ENCODE measurements at places on chromosomes 11 and 22.

GRCh38 chr11:105392556-105392955, 217.3 kb upstream of the GRIA4 start:
- DNase-seq, result no peak

GRCh38 chr11:62013537-62014476, 46.4 kb upstream of the FTH1 start:
- no peak for DNase-seq

- DNase-seq, result no peak
Observed at GRCh38 chr22:21764038-21764804, 28.6 kb upstream of the YPEL1 start.

DNA sequence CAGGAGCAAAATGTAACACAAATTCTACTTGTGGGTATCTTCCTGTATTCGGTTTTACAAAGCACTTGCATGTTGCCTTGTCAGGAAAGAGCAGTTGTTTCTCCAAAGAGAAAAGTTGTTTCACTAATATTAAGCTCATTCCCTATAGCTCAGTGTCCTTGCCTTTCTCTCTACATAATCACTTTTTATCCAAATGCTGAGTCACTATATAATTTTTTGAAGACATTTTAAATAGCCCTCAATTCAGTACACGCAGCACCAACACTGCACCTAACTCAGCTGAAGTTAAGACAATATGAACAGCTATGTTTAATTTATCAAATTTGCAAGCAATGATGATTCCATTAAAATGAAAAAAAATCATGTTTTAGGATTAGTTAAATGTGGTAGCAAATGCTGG, 14.5 kb upstream of the MRTFA start:
- DNase-seq, result no peak

DNA sequence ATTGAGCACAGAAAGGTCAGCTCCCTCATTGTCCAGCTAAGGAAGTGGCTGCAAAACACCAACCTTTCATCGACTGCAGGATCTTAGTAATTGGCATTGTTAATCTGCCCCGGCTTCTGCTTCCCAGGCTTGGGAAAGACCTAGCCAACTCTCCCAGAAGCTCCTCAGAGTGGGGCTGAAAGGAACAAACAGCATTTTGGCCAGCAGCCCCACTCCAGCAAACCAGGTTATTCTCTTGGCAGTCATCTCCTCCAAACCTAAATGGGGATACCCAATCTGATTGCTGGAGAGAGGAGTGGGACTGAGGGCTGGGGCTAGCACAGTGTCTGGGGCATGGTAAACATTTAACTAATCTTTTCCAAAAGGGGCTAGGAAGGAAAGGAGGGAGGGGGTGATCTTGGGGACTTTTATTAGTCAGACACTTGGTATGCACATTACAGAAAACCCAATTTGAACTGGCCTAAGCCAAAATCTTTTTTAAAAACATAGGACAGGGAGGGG, 294.4 kb downstream of the MN1 start:
- no peak for DNase-seq

DNA sequence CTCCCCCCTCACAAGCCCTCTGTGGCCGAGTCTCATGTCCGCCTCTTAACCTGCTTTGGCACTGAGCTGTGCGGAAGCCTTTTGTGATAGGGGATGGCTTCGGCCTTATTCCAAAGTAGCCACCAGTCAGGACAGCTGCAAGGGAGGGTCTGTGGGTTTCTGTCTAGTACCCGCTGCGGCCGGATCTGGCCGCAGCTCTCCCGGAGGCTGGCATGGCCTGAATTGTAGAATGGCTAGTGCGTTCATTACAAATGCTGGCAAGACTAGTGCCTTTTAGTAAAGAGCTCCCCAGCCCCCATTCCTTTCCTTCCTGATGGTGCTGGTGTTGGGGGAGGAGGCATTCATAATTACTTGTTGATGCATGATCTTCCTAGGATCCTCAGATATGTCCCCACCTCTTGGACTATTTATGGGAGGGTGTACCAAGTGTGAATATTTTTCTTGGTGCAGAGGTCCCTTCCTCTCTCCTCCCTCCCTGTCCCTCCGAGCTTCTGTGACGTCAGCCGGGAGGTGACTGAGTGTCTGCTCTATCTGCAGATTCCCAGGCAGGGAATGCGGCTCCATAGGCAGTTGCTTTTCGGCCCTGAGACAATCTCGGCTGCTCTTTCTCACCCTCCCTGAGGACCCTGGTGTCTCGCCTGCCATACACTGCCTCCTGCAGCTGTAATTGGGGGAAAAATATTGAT, 108.7 kb upstream of the E2F8 start:
- DNase-seq, result no peak

DNA sequence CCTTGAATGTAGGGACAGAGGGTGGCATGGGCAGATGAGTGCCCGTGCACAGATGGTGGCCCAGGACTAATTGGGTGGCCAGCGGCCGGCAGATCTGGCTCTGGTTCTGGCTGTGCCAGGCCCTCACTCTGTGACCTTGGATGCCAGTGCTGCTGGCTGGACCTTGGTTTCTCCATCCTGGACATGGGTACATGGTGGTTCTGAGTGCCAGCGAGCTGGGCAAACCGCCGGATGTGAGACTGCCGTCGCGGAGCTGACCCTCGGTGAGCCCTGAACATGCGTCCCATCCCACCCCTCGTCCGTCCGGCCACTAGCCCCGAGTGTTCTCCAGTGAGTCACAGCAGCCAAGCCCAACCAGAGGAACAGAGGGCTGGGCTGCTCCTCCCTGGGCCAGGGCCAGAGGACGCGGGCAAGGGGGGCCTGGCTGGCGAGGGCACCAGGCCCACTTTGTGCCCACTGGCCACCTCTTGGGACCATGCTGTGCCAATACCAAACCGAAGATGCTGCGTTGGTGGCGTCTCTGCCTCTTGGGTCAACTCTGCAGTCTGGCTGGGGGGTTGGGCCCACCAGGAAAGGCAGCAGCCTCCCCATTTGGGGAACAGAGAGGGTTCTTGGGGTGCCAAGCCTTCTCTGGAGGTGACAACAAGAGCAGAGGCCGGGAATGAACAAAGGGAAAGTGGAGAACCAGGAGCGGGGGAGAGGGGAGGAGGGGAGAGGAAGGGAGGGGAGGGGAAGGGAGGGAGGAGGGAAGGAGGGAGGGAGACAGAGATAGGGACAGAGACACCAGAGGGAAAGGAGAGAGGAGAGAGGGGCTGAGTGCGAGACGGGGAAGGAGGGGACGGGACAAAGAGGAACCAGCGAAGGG, 10.7 kb downstream of the LSP1 start:
- DNase-seq, result no peak

DNA sequence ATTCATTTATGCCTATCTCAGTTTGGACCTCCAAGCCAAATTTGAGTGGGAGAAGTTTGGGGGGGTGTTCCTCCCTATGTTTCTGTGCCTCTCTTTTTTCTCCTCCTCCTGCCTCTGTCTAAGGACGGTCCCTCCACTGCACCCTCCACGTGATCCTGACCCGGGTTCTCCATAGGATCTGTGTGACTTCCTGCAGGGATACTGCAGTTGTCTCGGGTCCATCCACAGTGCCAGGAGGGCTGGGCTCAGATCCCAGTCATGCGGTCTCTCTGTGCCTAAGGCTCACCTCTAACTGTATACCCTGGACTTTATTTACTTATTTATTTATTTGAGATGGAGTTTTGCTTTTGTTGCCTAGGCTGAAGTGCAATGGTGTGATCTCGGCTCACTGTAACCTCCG, 1354.5 kb downstream of the BRD1 start:
- no peak for DNase-seq

- DNase-seq, result no peak
Observed at GRCh38 chr11:103364687-103365086, 255.5 kb downstream of the DYNC2H1 start.

DNA sequence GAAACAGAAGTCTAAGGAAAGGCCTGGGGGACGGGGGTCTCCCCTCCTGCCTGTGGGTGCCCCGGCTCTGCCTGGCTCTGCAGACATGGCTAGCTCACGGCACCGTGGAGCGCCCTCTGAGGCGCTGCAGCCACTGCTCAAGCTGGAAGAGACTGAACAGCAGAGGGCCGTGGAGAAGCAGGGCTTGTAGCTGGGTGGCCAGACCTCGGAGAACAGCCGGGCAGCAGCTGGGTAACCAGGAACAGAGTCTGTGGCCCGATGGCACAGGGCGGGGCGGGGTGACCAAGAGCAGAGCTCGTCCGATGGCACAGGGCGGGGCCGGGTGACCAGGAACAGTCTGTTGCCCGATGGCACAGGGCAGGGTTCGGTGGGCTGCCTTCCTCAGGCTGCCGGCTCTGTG, 18.1 kb downstream of the RNH1 start:
- DNase-seq, result no peak

- DNase-seq, result no peak
Observed at GRCh38 chr11:114281388-114281956, 14.7 kb upstream of the NNMT start.

DNA sequence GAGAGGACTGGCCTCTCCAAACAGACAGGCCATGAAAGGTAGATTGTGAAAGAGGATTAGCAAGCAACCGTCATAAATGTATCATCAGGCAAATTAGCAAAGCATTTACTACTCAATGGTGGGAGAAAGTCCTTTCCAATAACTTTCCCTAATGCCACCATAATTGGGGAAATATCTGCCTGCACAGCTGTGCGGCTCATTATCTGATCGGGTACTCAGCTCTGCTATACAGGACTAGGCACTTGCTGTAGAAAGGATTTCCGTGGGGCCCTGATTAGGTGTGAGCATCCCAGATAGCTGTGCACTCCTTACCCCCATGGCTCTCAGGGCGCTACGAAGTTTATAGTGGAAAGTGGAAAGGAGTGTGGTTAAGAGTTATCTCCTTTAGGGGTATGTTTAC, 309.7 kb upstream of the PLET1 start:
- no peak for DNase-seq

GRCh38 chr11:13355191-13355590, 77.6 kb downstream of the BMAL1 start:
- no peak for DNase-seq

GRCh38 chr11:113932788-113933187, 28.2 kb downstream of the HTR3B start:
- DNase-seq, result no peak

- DNase-seq, result no peak
Observed at GRCh38 chr11:95084509-95084908, 5.1 kb upstream of the ENDOD1 start.

DNA sequence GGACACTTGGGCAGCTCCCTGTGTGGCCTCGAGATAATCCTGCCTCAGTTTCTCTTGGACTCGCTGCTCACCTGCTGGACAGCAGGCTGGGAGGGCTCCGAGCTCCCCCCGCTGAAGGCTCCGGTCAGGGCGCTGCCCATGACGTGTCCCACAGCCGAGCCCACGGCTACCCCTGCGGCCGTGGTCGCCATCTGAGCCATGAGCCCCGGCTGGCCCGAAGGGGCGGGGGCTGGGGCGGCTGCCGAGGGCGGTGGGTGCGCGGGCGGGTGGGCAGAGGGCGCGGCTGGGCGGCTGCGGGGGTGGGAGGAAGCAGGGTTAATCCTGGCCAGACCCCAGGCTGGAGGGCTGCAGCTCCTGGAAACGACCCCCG, 484 bp downstream of the CHCHD10 start:
- DNase-seq, result no peak

DNA sequence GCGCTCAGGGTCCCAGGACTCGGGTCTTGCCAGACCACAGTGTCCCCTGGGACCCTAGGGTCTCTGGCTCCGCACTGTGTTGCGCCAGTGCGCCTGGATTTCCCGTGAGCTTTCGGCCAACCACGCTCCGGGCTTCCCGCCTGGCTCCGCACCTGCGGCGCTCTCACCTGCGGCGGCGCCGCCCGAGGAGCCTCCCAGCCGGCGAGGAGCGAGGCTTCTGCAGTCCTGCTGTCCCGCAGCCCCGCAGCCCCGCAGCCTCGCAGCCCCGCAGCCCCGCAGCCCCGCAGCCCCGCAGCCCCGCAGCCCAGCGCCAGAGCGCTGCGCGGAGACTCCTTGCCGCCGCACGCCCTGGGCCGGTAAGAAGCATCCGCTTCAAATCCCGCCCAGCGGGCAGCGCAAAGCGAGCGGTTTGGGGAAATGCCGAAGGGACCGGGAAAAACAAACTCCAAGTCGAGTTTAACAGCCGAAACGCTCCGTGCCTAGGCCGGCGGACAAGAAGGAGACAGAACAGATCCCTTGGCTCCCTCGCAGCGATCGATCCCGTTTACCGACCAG, 939 bp downstream of the ALX4 start:
- no peak for DNase-seq

- DNase-seq, result no peak
Observed at GRCh38 chr11:45949992-45950407, 27.5 kb downstream of the LARGE2 start.

GRCh38 chr11:980438-981357, 55.0 kb downstream of the AP2A2 start:
- no peak for DNase-seq

DNA sequence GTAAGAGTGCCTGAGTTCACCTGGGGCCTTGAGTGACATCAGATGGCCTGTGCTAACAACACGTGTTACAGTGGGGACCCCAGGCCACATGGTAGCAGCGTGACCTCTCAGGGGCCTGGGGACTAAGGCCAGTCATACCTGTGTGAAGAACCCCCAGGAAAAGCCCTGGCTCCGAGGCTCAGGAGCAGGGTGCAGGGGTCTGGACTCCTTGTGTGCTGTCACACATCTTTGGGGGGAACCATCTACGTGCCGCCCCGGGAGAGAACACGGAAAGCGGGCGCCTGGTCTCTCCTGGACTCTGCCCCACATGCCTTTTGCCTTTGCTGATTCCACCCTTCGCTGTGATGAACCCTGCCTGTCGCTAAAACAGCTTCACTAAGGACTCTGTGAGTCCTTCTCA, 48.7 kb downstream of the SHANK2 start:
- no peak for DNase-seq
